Caki2 (cell line): ENCODE measurements at places on chromosomes 2 and 18. TPM values are rescaled to one million over a fixed set of nuclear protein-coding genes. Genes with fewer than 3 reads are reported as not detected.

MLPH gene
- total RNA-seq = 27.2 and 33.8 TPM in 2 replicates

DNA sequence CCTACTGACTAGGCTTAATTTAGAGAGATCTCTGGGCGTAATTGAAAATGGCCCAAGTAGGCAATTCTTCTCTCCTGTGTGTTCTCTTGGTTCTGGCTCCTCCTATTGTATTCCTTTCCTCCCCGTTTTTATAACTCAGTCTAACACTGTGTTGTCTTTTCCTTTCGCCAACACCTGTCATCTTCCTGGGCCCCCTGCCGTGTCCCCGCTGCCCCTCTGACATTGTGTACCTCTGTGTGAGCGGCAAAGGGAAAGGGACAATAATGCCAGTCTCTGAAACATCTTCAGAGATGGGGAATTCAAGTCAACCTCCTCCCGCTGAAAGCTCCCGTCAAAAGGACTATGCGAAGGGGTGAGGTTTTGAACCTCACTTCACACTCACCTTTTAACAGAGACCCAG is 210.9 kb downstream of the GBX2 start:
- DNase-seq = no peak

DNA sequence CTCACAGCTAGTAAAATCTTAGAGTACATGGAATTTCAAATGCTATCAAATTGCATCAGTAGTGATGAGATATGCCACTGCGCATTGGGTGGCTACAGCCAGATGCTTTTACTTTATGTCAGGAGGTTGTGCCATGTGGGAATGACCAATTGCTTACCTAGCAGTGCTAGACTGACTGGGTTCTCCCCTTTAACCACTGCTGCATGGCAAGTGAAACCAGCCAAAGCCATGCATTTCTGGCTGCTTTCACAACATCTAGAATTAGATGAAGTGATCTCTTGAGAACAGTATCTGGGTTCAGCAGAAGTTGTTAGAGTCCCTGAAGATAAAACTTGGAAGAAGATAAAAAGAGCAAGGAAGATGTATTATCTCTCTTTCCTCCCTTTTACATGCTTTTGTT is 1174.2 kb upstream of the CDH2 start:
- no peak for DNase-seq

DNA sequence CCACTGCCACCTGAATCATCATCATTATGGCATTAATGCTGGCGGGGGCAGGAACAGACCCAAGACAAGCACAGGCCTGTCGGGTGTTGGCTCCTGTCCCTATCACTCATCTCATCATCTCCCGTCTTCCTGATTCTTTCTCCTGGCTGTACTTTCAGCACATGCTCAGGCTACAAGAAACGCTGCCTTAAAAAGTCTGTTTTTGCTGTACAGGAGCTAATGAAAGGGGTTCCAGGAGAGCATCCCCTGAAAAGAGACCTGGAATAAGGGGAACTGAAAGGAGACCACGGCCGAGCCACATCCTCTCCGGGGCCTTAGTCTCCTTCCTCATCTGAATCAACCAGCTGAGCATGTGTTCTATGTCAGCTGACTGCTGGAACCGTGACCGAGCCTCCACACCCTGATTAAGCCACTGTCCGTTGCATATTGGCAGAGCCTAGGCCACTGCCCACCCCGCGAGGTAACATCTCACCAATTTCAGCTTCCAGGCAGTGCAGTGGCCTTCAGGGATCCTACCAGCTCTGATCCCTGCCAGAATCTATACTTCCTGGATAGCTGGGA is 62.6 kb downstream of the DNMT3A start:
- peak; percentile 35 for DNase-seq

DNA sequence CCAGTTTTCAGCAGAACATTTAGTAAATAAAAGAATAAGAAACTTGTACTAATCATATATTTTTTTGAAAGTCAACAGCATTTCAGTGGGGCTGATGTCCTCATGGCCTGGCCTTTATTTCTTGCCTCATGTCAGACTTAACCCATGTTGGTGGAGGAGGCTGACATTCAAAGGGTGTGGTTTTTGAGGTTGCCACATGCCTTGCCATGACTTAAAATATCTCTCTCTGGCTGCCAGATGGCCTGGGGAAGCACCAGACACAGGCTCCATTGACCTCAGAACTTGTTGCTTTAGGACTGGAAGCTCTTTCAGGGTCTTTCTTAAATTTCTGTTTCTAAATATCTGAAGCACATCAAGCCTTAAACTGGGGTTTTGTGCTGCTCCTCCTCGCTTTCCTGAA is 32.5 kb upstream of the CD28 start:
- no peak for DNase-seq

DNA sequence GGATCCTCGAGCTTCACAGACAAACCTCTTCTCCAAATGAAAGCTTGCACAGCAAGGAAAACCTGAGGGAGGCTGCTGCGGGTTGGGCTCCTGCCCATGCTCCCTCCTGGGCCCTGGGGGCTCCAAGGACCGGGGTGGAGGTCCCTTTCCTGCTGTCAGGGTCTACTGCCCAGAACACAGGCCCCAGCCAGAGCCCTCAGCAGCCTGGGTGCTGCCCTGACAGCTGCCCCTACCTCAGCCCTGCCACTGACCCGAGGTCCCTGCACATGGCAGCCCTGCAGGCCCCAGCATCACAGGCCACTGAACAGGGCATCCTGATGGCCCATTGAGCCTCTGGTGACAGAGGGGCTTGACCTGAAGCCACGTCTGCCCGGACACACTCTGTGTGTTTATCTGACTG is 41.0 kb downstream of the CROCC2 start:
- no peak for DNase-seq

DNA sequence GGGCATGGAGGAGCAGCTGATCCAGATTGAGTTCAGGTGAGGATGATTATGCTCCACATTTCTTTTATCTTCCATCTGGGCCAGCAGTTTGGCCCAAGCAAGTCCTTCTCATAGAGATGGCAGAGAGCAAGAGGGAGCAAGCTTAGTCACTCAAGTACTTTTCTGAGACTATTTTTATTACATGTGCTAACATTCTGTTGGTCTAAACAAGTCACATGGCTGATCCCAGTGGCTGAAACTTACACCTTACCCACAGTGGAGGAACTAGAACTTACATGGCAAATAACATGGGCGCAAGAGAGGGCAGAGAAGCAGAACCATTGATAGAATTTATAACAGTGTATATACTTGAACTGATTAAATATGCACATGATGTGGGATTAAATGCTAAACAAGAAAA is 105.7 kb downstream of the KYNU start:
- no peak for DNase-seq

- peak; percentile 4 for DNase-seq
These were observed 171.8 kb downstream of the ICOS start for GRCh38 chr2:204108330-204108751.
